Stimulated activated CD4-positive, alpha-beta T cell treated with anti-CD3 and anti-CD28 coated beads, Interleukin-1b, Interleukin-23, amount 100 ng/mL, for 1 hour (primary cell): ENCODE measurements at places on chromosomes 5 and 9.

DNA sequence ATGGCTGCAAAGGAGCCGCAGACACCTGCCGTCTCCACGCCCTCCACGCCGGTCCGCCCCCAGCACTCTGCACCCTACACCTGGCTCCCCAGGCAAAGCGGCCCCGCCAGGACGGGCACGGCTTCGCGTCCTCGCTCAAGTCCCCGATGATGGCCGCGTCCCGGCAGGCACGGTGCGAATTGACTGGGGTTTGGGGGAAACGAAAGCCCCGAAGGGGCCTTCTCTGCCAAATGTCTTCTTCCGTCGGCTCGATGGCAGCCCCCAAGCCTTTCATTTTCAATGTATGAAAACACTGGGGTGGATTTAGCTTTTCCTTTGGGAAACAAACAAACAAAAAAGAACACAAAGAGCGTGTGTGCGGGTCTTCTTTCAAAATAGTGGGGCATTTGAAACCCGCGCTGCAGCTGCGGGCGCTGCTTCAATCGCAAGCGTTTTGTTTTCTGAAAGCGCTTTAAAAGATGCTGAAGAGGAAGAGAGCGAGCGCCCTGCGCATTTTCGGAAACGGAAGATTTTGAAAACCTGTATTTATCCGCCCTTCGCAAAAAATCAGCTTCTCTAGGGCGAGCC, 160.0 kb downstream of the RMI1 start:
- no peak for DNase-seq

- no peak for DNase-seq
Measured at GRCh38 chr5:995318-995717, 13.3 kb upstream of the NKD2 start.

- DNase-seq: no peak
Measured at GRCh38 chr9:137412431-137412830, 10.5 kb downstream of the EXD3 start.

GRCh38 chr5:143820451-143820850, 8.5 kb downstream of the HMHB1 start:
- no peak for DNase-seq

DNA sequence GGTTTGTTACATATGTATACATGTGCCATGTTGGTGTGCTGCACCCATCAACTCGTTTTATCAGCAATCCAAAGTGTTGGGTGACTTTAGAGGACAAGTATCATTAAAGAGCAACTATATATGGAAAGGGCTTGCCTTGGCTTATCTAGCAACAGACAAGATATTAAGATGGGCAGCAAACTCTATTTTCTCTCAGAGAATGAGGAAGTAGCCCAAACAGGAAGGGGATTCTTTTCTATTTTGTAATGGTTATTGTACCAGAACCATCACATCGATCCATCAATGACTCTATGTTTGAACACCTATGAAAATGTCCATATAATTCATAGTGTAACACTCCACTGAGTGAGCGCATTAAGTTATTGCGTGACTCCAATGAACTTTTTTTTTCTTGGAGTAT, 260.1 kb upstream of the SLC24A2 start:
- DNase-seq: no peak

DNA sequence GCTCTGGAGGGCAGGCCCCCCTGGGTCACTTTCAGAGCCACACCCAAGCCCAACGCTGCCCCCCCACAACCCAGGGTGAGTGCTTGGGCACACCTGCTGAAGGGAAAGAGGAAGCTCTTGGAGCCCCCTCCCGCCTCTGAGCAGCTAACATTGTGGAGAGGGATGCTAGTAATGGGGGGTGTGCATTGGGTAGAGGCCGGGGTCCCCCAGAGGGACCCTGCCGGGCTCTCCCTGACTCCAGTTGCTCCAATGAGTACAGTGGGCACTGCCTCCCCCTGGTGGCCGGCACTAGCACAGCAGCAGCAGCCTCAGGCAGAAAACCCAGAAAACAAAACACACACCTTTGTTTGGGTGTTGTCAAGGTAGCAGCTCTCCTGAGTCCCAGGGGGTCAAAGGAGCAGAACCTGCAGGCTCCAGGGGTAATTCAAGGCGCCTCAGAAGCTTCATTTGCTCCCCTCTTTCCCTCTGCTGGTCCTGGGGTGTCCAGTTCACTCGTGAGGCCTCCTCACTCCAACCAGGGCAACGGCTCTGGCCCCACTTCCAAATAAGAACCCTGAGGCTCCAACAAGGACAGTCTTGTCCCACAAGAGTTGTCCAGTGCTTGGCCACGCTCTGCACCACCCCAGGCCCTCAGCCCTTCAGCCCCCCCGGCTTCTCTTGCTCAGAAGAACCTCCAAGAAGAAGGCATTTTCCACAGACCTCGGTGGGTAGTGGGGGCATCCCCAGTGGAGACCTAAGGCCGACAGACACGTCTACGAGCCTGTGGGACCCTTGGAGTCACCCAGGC, 16.1 kb downstream of the GBGT1 start:
- DNase-seq: peak; percentile 72

DNA sequence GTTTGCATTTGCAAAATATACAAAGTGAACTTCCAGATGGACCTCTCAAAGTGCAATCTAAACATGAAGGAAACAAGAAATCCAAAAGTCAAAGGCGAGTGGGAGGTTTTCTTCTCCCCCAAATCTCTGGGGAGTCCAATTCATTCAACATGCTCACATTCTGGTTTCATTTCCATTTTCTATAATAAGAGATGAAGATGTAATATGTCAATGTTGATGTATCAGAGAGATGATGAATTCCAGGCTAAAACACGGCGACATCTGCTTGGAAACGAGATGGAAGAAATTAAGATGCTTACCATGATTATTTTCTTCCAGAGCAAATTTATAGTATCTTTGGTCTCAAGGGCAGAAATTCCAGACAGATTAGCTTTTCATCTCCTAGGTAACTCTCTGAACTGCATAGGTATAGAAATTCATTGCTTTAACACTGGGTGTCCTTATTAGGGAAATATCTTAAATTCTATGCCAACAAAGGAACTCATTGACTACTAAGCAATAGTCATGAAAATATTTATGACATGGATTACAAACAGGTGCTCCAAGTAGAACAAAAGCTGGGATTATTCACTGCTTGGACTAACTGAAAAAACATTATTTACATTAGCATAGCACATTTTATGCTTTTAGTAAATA, 287.9 kb downstream of the SEC61B start:
- no peak for DNase-seq

- no peak for DNase-seq
Measured at GRCh38 chr5:149274939-149275338, 3.3 kb downstream of the AFAP1L1 start.

- no peak for DNase-seq
Measured at GRCh38 chr9:122347348-122348287, 23.2 kb upstream of the PTGS1 start.

DNA sequence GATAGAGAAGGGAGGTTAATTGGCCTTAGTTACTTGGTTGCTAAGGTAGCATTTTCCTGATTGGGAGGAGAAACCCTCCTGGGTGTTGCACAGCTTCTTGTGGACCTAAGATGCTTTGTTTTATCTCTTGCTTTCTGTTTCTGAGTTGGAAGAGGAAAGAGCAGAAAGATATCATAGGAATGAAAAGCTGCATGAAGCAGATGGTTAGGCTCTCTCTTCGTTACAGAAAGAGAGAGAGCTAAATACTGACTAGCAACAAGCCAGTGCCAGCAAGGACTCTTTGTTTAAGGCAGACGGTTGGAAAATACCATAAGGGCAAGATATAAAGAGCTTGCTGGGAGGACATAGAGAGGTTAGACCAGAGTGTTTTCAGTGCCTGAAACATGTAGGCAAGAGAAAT, 103.1 kb downstream of the ATG10 start:
- DNase-seq: no peak

DNA sequence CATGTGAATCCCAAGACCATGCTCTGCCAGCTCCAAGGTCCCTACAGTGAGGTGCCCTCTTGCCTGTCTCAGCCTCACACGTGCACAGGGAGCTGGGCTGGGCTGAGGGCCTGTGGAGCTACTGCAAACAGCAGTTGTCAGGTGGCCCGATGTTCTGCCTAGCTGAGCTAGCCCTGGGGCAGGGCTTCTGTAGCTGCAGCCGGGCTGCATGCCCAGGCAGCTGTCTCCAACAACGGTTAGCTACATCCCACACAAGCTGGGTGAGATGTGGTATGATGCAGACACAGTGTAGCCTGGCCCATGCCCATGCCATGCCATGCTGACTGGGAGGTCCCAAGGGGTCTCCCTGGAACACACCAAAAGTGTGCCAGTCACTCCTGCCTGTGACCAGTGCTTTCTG, 62.0 kb downstream of the MACROH2A1 start:
- DNase-seq: no peak

- DNase-seq: no peak
Measured at GRCh38 chr5:11385251-11385900, 518.9 kb downstream of the CTNND2 start.

DNA sequence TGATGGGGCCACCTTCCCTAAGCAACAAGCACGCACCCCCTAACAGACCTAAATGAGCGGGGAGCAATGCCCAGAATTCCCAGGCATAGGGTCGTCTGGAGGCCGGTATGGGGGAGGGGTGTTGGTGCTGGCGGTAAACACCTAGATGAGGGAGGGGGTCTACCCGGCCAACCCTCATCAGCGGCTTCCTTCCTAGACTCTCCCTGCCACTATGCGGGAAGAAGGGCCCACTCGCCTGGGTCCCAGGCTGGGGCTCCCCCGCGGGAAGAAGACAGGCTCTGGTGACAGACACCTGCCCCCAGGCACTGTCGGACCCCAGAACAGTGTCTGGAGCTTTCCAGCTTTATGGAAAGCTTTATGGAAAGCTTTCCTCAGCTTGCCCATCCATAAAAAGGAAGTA, 519.0 kb upstream of the SEMA6A start:
- no peak for DNase-seq

- DNase-seq: no peak
Measured at GRCh38 chr5:108206707-108207106, 175.2 kb downstream of the FBXL17 start.

GRCh38 chr5:102802708-102803458, 47.8 kb downstream of the PAM start:
- no peak for DNase-seq

DNA sequence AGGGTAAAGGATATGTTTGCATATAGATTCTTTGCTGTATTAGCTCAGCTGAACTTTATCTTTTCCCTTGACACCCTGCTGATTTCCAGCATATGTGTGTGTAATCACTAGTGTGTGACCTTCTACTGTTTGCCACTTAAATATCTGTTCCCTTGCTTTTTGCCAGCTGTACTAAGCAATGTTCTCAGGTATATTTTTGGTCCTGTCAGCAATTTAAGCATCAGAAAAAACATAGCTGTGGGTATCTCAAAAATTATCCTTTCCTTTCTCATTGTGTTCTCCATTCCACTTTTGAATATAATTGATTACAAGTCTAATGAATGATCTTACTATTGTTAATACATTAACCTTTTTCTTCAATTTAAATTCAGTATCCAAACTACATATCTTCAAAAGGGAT, 59.2 kb upstream of the CDH10 start:
- no peak for DNase-seq

DNA sequence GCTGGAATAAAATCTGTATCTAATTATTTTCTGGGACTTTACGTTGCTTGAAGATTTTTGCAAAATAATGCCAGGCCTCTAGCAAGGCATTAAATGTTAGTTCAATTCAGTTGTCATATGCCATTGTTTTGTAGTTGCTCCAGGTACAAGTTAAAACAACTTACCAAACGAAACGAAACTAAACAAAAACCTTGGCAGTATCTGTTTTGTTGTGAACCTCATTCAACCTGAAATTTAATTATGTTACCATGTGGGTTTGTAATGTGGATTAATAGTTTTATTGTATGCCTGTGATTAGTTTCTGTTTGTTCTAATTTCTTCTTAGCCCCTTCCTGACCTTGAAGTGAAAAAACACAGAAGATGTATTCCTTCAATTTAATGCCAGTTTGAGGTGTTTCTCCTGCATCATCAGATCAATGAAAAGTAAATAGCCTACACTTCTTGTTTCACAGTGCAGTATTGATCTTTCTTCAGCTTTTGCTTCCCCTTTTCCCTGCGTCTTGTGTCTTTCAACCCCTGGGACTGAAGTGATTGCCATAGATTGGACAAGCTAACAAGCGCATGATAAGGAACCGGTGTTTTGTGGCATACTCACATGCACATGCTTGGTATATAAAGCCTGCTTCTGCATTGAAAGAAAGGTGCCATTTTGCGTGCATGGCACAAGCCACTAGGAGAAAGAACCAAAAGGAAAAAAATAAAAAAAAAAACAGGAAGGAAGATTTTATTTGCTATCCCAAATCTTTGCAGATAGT, 699.0 kb upstream of the ARRDC3 start:
- DNase-seq: no peak

- DNase-seq: peak; percentile 40
Measured at GRCh38 chr5:159341906-159342310, 11.6 kb upstream of the IL12B start.

- no peak for DNase-seq
Measured at GRCh38 chr5:1414311-1415058, 30.8 kb downstream of the SLC6A3 start.

GRCh38 chr5:172505845-172506244, 51.5 kb upstream of the SH3PXD2B start:
- no peak for DNase-seq
